GM10248 (cell line): ENCODE measurements at places on chromosomes 11 and 22.

- DNase-seq: no peak
Measured at GRCh38 chr11:67668192-67668551, 6.3 kb downstream of the ALDH3B2 start.

- DNase-seq: no peak
Measured at GRCh38 chr11:100923555-100923954, 206.1 kb downstream of the PGR start.

GRCh38 chr11:20309231-20310025 is 54.1 kb upstream of the HTATIP2 start:
- DNase-seq: no peak

DNA sequence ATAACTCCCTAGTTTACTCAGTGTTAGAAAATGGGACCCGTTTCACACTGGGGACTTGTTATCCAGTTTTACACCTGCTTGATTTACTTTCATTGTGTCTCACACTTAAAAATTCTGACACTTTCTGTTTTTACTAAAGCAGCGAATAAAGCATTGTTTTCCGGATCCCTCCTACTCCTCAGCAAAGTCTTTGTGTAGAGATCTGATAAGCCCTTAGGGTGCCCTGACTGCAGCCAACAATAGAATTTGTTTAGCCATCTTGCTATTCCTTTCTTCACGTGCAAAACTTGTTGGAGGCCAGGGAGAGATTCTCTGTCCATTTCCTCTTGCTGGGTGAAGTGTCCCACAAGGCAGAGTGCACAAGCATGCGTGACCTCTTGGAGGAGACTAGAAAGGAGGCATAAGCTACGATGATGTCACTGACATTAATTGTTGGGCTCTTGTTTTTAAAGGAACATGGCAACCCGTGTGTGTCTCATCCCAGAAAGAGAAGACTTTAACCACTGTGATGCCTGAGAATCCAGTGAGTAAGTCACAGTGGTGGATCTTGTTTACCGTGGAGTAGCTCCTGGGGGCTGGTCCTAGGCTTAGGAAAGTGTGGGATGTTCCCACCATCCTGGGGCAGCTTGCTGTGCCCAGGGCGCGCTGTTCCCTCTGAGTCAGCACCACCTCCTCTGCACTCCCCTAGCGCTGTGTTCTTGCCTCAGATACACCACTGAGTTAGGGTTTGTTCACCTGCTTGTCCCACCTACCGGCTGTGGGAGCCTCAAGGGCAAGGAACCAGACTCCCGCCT is 27.7 kb downstream of the MICAL2 start:
- no peak for DNase-seq

DNA sequence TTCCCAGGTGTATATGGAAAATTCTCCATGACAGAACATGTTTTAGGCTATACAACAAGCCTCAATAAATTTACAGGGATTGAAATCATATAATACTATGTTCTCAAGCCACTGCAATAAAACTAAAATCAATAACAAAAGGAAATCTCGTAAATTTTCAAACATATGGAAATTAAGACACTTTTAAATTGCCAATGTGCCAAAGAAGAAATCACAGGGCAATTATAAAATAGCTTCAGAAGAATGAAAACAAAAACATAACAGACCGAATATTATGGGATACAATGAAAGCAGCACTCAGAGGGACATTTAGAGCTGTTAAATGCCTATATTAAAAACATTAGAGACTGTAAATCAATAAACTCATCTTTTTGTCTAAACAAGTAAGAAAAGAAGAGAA is 555.7 kb upstream of the B3GAT1 start:
- DNase-seq: no peak

DNA sequence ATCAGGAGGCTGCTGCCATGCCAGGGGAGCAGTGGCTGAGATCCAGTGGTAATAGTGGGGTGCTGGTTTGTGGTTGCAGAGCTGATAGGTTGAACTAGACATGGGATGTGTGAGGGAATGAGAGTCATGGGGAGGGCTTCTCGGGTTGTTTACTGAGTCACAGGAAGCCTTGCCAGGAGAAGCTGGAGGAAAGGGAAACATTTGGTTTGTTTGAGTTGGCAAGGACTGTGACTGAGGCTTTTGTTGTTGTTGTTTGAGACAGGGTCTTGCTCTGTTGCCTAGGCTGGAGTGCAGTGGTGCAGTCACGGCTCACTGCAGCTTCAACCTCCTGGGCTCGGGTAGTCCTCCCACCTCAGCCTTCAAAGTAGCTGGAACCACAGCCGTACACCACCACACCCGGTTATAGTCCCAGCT is 49.3 kb downstream of the CABIN1 start:
- DNase-seq: no peak

GRCh38 chr11:117478126-117478860 is 150.6 kb downstream of the CEP164 start:
- DNase-seq: no peak

GRCh38 chr22:45976254-45977002 is 534 bp downstream of the WNT7B start:
- no peak for DNase-seq

DNA sequence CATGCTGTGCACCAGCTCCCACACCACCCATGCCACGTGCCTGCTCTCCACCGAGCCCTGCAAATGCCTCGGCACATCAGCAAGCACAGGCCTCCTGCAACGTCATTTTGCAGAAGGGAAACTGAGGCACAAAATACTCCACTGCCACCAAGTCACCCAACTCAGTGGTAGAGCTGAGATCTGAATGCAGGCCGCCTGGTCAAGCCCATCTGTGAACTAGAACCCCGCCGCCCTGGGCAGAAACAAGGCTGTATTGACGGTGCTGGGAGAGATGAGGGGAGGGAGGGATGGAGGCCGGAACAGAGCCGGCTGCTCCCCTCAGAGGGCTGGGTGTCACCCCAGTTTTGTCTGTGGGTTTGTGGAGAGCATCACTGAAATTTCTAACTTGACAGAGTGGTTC is 81.4 kb downstream of the CDKN1C start:
- DNase-seq: no peak

DNA sequence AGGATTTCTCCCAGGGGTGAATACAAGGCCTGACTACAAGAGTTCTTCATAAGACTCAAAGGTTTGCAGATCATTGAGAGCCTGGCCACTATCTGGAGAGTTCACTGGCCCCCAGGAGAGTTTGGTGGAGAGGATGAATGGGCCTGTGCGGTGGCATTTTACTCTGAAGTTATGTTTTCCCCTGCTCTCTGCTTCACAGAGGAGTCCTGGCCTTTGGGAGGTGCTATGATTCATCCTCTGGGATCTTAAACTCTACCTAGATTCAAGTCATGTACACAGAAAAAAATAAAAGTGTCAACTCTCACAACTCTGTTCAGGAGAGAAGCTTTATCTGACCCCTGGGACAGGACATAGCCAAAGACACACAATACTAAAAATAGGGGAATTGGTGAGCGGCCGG is 159.1 kb upstream of the CARD18 start:
- no peak for DNase-seq
